ENCODE measurements at places on chromosomes 7 and 10.

- DNase-seq: no peak
Measured at GRCh38 chr7:34759477-34760125, 101.6 kb downstream of the NPSR1 start.

DNA sequence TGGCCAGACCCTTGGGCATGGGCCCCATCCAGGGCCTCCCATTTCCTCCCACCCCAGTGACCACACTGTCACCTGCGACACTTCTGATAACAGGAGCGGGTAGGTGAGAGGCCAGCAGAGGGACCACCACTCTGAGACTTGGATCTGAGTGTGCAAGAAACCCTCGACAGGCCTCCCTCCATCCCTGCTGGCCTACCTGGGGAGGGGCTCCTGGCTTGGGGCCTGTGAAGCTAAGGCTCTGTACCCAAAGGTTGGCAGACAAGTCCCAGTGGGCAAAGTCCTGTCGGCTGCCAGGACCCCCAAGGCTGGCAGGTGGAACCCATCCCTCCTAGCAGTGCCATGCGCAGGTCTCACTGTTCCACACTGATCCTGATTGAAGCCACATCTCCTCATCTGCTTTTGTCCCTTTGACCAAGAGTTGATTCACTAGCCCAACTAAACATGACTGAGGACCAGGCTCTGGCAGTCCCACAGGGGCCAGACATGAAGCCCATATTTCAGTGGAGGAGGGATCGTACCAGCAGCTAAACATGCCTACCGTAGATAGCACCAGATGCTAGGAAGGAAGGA, 1.2 kb upstream of the PGAM2 start:
- DNase-seq: no peak

GRCh38 chr7:132548489-132549078, 27.7 kb downstream of the PLXNA4 start:
- no peak for DNase-seq

DNA sequence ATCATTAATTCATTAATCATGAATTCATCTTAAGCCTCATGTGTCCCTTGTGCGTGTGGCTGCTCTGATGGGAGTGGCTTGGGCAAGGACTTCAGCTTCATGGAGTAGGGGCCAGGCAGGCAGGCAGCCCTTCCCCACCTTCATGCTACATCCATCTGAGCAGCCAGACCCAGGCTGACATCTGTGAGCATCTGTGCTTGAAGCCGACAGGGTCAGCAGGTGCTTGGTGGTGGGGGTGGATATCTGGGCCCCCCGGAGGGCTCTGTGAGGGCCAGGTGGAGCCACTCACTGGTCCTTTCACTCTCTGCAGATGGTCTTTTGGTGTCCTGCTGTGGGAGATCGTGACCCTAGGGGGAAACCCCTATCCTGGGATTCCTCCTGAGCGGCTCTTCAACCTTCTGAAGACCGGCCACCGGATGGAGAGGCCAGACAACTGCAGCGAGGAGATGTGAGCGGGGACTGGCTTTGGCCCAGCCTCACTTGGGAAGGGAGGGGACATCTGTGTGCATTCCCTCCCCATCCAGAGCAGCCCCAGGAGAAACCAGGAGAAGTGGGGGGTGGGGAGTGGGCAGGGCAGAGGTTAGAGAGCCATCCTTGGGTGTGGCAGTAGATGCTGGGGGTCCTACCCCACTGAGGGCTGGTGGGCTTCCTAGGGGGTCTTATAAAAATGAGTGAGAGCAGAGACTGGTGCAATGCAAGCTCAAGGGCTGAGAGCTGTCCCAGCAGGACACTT, 14.7 kb upstream of the CSGALNACT2 start:
- no peak for DNase-seq

- DNase-seq: no peak
Measured at GRCh38 chr10:91875779-91876178, 33.5 kb downstream of the FGFBP3 start.
